Effector memory CD4-positive, alpha-beta T cell (primary cell): ENCODE measurements at places on chromosomes 4 and X.

DNA sequence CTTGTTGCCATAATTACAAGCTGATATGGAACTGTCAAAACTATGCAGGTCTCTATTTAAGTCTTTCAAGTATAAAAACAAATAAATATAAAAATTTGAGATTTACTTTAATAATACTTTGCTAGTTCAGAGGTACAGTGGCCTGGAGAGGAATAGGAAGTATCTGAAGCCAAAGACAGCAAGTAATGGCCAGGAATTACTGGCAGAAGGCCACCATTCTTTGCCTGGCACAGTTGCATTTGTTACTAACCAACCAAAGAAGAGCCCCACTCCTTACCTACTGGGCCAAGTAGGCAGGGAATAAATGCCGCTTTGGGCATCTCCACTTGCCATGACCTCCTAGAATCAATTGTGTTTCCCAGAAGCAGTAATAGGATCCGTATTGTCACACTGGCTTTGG lies 13.8 kb upstream of the ADAMTS3 start:
- DNase-seq: no peak

GRCh38 chr4:7781993-7782392 lies 157.7 kb downstream of the AFAP1 start:
- no peak for DNase-seq

DNA sequence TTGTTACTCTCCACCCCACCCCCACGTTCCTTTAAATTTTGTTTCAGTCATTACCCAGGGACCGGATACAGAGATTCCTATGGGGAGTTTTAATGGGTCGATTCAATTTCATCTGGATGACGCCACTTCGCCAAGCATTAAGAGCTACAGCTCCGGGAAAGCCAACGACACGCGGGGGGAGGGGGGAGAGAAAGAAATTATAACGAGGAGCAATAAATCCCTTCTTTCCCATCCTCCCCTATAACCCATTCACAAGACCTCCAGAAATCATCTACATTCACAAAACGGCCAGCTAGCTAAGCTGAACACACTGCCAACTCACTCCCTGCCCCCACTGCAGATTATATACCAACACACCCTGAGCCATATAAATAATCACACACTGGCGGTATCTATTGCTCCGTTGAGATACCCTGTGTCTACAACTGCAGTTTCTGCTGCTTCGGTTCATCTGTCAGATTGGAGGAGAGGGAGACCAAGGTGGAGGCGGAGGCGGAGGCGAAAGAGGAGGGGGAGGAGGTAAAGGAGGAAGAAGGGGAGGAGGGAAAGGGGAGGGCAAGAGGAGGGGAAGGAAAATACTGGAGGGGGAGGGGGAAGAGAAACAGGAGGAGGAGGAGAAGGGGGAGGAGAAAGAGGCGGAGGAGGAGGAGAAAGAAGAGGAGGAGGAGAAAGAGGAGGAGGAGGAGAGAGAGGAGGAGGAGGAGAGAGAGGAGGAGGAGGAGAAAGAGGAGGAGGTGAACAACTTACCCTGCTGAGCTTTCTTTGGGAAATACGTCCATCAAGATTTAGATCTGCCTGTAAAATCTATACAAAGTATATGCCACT lies 113.9 kb upstream of the VAMP7 start:
- no peak for DNase-seq

GRCh38 chr4:139815778-139816601 lies 150.4 kb downstream of the MGST2 start:
- DNase-seq: no peak

DNA sequence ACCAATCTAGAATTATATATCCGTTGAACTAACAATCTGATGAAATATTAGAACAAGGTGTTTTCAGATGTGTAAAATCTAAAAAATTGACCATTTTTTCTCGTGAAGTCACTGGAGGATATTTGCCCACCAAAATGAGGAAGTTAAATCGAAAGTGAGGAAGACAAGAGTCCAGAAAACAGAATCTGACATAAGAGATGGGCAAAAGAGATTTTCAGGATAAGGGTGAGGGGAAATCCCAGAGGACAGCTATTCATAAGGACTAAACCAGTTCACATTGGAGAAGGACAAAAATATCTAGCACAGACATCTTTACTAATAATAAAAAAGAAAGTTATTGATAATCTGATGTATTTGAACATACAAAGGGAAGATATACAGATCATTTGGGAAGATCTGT lies 18.7 kb upstream of the ALG13 start:
- no peak for DNase-seq

- no peak for DNase-seq
These were observed 27.7 kb downstream of the UVSSA start for GRCh38 chr4:1374706-1375045.

DNA sequence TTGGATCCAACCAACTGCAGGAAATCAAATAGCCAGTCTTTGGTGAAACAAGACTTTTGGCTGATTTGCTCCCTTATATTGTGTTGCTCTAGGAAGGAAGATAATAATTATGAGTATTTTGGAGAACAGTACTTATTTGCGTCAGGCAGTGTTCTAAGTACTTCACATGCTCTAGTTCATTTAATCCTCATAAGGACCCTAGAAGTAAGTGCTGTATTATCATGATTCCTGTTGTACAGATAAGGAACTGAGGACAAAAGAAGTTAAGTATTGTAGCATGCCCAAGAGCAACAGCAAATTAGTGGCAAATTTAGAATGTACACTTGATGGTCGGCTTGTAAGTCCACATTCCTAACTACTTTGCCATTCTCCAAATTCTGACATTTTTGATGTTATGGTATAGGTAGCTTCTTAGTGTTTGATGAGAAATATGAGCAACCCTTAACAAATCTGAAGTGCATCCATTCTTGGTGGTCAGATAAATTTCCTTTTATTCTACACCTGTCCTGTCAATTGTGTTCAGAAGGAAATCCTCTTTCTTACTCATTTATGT lies 72.0 kb downstream of the SPRY1 start:
- no peak for DNase-seq

DNA sequence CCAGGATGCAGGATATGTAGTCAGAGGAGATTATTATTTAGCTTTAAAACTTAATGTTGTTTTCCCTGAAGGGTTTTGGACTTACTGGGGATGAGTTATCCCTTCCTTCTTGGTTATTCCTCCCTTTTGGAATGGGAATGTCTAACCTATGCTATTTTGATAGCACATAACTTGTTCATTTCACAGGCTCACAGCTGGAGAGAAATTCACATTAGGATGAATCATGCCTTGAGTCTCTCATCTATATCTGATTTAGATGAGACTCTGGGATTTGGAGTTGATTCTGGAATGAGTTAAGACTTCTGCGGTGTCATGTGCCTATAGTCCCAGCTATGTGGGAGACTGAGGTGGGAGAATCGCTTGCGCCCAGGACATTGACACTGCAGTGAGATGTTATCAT lies 81.1 kb downstream of the ATP11C start:
- DNase-seq: no peak
